ENCODE measurements at places on chromosomes 13 and 19. TPM values are rescaled to one million over a fixed set of nuclear protein-coding genes. Genes with fewer than 3 reads are reported as not detected.

TMEM255B gene
- 2.7 TPM for total RNA-seq

CD22 gene
- total RNA-seq: 7.4 TPM

DNA sequence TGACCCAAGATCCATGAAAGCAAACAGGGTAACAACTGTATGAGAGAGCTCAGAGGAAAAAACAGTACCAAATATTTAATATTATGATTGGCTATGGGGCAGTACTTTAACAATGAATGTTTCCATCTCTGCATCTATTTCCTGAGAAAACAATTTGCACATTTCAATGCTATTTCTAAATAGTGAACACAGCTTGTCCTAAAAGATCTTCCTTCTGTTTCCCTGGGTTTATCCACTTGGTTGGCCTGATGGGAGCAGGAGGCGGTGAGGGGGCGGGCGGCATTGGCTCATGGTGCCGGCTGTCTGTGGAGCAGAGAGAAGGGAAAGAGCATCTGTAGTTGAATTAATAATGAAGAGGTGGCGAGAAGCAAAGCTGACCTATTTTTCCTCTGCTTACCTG, 291.4 kb downstream of the DCLK1 start:
- DNase-seq: no peak

- DNase-seq: peak; percentile 70
These were observed at the start of gene RGS9BP for GRCh38 chr19:32675720-32676185. TSS of gene RGS9BP (plus strand) at chr19:32675848. CDS start at chr19:32676264, 416 bp downstream.

RHPN2 gene
- 4.1 TPM for total RNA-seq

DNA sequence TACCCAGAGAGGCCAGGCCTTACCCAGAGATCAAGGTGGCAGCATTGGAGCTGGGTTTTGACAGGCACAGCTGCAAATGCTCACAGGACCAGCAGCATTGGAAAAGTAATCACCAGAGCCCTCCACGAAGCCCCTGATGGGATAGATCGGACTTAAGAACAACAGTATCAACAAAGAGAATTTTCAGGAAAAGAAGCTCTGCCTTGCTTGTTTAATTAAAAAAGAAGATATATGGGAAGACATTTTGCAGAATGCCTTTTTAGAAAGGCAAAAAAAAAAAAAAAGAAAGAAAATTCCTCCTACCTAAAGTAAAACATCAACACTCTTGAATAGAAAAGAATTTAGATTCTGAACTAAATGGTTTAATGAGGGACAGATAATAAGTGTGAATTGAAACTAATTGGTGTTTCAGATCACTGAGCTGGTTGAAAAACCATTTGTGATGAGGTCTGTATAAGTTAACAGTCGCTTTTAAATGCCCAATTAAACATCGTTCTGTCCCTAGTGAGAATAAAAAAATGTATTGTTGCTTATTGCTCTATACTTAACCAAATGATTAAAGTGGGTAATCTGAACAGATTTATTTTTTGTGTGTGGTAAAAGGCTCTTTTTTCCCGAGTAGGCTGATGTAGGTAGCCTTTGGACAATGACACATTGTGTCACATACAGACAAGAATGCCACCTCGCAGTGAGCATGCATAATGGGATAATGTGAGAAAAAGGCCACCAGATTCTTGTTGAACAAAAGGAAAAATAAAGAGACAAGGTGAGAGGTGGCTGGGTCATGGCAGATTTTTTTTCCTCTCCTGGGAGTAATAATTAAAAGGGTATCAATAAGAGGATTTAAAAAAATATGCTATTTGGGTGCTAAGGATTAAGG, 93.0 kb upstream of the ARGLU1 start:
- DNase-seq: no peak

GRCh38 chr13:42041684-42042035, 6.8 kb upstream of the DGKH start:
- DNase-seq: peak; percentile 68

- DNase-seq: no peak
These were observed 24.2 kb downstream of the CPAMD8 start for GRCh38 chr19:17002455-17002854.

NFIX gene
- 144 TPM for total RNA-seq

ZNF225 gene
- 7.2 TPM for total RNA-seq

SELENOV gene
- not detected for total RNA-seq

GRCh38 chr13:97310809-97311436, 88.8 kb downstream of the MBNL2 start:
- DNase-seq: no peak

SHISA7 gene
- not detected for total RNA-seq

DNA sequence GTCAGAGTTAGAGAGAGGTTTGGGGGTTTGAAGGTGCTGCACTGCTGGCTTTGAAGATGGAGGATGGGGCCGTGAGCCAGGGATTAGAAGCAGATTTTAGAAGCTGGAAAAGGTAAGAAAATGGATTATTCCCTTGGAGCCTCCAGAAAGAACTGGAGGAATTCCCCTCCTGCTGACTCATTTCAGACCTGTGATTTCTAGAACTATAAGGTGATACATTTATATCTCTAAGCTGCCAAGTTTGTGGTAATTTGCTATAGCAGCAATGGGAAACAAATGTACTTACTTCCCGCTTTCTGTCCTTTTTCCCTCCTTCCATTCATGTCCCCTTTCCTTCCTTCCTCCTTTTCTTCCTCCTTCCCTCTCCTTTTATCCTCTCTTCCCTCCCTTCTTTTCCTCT, 78.5 kb upstream of the PCDH8 start:
- DNase-seq: no peak

GRCh38 chr19:35351411-35352176, 3.9 kb downstream of the FFAR1 start:
- DNase-seq: no peak

DNA sequence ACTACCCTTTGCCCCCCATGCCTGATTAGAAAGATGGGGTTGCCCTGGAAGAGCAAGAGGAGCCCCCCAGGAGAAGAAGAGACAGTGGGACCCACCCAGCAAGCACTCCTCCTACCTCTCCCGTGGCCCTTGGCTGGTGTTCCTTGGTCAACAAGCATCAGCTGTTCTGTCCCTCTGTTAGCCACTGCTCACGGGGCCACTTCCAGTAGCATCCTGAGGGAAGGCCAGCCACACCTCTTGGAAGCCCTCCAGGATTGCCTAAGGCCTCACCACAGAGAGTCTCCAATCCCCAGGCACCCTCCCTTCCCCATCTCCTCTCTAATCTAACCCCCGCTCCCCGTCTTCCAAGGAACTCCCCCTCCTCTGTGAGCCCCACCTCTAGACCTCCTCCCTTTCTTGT, 15.1 kb upstream of the DPP9 start:
- no peak for DNase-seq

DNA sequence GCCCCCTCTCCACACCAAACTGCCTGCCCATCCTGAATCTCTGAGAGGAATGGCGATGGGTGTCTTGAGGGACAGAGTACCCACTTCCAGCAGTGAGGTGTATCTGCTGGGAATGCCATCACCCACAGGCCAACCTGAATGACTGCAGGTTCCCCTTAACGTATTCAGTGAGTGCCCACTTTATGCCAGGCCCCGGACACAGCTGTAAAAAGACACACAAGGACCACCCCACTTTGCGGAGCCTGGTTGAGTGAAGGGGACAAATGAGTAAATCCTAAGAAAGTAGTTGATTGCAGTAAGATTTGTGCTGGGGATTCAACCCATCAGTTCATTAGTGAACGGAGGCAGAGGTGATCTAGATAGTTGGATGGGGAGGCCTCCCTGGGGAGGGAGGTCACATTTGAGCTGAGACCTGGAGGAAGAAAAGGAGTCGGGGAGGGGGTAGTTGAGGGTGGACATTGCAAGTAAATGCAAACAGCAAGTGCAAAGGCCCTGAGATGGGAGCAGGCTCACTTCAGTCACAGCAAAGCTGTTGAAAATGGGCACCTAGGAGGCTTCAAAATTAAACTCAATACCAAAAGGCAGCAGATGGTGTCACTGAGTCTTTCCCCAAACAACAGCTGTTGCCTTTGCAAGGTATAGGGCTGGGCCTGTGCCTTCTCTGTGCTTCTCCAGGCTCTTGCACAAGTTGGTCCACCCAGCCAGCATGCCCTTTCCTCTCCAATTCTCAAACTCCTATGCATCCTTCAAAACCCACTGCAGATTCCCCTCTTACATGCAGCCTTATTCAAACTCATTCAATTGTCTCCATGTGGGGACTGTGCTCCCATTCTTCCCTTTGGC, 4.3 kb downstream of the GDF15 start:
- no peak for DNase-seq

- DNase-seq: no peak
These were observed 119.7 kb downstream of the PCCA start for GRCh38 chr13:100208626-100209025.

- no peak for DNase-seq
These were observed 1.3 kb downstream of the SIRT6 start for GRCh38 chr19:4181053-4181508.

DNA sequence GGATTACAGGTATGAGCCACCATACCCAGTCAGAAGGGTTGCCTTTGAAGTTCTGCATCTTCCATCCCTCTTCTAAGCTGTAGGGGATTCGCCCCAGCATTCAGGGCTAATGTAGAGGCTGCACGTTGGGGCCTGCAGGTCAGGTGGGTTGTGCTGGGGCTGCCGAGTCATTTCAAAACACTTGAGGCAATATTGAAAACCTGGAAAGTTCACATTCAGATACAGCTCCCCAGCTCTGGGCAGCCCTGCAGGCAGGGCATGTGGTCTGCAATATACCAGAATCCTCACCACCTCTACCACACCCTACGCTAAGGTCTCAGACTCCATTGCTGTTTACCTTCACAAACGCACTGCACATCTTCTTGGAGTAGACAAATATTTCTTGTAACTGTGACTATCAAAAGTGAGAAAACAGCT, 24.6 kb downstream of the CCNE1 start:
- no peak for DNase-seq

HIPK4 gene
- not detected for total RNA-seq

DNA sequence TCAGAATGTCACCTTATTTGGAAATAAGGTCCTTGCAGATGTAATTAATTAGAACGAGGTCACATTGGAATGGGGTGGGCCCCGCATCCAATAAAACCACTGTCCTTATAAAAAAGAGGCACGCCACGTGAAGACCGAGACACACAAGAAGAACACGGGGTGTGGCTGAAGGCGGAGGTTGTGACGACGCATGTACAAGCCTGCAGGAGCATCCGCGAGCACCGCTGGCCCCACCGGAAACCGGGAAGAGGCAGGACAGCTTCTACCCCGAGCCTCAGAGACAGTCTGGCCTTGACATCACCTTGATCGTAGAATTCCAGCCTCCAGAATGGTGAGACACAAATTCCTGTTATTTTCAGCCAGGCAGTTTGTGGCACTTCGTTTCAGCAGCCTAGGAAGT, 177.9 kb downstream of the COL4A1 start:
- DNase-seq: no peak

GRCh38 chr19:1168572-1169410, 5.3 kb downstream of the SBNO2 start:
- no peak for DNase-seq

DNA sequence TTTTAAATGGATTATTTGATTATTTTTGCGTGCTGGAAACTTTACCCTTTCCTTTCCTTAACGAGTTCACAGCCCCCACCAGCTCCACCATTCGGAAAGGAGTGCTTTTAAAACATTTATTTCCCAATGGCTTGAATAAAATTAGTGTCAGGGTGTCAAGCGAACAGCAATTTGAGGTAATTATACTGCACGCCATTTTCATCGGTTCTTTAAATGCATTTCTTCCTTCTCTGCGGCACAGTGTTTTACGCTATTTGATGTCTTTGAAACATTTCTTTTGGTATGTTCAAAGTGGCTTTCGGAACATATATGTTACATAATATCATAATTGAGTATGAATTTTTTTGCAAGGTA, 309 bp upstream of the SLITRK1 start:
- DNase-seq: no peak

DNA sequence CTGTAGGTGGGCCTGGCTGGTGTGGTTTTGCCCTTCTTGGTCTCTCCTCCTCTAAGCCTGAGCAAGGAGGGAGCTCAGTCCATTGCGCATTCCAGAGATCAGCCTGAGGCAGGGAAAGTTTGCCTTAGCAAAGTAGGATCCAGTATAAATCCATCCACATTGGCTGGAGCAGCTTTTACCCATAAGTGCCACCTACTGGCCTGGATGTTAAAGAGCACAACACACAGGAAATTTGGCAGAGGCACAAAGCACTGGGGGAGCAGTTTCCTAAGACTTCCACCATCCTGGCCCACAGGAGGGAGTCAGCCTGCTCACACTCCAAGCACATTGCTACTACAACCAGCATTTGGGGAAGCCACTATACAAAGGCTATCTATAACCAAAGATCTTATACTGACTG, 1124.2 kb downstream of the SLITRK1 start:
- no peak for DNase-seq

GRCh38 chr13:23966691-23967615, 69.7 kb upstream of the C1QTNF9B start:
- no peak for DNase-seq

ZNF221 gene
- total RNA-seq: 8.8 TPM

All from tongue (tissue), 3 donors.